ENCODE measurements at places on chromosomes 5 and 9.

DNA sequence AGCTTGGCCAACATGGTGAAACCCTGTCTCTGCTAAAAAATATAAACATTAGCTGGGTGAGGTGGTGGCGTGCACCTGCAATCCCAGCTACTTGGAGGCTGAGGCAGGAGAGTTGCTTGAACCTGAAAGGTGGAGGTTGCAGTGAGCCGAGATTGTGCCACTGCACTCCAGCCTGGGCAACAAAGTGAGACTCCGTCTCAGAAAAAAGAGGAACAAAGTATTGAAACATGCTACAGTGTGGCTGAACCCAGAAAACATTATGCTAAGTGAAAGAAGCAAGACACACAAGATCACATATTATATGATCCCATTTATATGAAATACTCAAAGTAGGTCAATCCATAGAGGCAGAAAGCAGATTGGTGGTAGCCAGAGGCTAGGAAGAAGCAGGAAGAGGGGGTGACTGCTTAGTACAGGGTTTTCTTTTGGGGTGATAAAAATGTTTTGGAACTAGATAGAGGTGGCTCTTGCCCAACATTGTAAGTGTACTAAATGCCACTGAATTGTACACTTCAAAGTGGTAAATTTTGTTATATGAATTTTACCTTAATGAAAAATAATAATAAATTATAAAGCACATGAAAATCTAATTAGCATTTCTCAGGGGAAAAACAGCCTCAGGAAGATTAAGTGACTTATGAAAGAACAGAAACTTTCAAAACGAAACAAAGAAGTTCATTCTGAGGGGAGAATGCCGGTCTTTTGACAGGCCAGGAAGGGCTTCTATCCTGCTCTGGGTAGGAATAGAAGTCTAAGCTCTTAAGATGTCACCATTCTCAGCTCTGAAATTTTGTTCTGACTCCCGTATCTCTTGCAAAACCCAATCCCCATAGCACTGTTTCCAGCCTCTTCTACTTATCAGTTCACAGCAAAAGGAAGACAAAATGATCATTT, 161.1 kb upstream of the TBCA start:
- no peak for DNase-seq

DNA sequence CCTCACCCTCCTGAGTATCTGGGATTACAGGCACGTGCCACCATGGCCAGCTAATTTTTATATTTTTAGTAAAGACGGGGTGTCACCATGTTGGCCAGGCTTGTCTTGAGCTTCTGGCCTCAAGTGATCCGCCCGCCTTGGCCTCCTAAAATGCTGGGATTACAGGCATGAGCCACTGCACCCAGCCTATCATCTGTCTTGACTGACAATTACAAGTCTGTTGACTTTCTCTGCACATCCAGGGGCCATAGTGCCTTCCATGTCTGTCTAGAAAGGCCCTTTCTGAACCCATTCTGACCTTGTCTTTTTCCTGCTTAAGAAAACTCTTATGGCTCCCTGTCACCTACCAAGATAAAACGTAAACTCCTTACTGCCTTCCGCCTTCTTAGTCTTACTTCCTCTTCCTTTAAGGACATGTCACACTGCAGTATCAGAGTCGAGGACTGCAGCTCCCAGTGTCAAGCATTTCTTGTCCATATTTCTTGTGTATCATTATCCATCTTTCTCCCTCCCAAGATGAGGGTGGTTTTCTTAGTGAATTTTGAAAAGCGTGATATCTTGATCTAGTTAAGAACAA, 49.9 kb upstream of the SHB start:
- DNase-seq: no peak

GRCh38 chr5:117691081-117691870, 1116.7 kb upstream of the SEMA6A start:
- DNase-seq: no peak

DNA sequence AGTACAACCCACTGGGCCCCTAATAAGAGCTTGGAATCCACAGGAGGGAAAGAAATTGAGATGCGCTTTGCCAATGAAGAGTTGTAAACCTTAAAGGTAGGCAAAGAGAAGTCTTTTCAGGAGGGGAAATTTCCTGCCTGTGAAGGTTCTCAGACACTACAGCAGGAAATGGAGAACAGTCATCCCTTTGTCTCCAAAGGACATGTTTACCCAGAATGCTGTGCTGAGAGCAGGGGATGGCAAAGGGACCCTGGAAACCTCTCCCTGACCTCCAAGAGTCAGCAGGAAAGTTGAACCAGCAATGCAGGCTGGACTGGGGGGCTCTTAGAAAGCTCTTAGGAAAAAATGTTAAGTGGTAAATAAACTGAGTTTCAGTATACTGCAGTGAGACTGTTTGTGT, 103.2 kb downstream of the AK8 start:
- DNase-seq: no peak

DNA sequence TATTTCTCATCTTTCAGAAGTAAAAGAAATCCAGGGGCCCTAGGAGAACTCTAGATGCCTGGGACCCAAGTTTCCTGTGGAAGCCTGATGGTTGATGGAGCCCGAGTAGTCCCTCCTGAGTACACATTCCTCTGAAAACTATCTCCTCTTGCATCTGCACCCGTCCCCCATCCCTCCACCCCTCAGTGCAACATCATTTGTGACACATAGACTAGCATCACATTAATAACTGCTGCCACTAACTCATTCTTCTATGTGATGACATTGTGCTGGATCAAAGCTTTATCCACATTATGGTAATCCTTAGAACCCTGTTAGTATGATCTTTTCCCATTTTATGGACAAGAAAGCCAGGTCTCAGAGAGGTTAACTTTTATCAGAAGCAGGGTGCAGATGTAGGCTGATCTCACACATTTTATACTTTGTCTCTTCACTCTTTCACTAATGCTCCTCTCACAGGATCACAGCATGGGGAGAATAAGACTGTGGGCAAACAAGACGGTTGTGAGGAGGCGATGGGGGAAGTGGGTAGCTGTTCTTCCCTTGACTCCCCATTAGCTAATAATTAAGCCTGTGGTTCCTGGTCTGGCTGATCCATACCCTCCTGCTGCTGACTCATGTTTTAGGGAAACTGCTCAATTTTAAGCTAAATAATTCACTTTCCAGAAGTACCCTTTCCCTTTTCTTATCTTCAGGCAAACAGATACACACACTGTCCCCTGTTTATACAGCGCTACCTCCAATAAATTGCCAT, 3.9 kb upstream of the HK3 start:
- no peak for DNase-seq

- DNase-seq: no peak
Measured at GRCh38 chr5:170251462-170251861, 18.7 kb downstream of the C5orf58 start.

GRCh38 chr5:22708770-22709328, 144.3 kb downstream of the CDH12 start:
- DNase-seq: no peak

DNA sequence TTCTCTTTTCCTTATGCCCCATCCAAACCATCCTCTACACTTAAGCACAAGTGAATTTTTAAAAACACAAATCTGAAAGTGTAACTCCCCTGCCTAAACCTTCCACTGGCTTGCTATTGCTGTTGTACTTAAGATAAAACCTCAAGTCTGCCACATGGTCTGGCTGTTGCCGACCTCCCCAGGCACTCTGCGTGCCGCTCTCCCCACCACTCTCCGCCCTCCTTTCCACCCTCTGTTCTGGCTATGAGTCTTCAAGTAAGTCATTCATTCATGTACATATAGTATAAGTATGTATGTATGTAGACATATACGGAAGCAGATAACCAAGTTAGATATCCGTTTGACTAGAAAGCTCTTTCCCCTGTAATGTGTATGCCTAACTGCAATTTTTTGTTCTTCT, 94.7 kb upstream of the ANKRD55 start:
- DNase-seq: no peak

DNA sequence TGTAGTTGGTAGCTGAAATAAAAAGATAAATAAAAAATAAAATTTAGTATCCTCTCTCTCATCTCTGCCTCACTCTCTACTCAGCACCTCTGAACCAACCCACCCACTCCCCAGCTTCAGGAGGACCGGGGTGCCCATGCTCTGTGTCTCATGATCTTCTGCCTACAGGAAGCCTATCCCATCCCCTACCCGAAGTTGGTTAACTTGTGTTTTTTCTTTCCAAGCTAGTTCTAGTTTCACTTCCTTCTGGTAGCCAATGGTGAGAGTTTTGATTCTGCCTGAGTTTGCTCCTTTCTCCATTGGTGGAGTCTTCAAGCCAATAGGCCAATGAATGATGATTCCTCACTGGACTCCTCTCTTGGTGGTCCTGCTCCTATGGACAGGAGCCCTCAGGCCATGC, 32.1 kb downstream of the SNX24 start:
- DNase-seq: no peak

DNA sequence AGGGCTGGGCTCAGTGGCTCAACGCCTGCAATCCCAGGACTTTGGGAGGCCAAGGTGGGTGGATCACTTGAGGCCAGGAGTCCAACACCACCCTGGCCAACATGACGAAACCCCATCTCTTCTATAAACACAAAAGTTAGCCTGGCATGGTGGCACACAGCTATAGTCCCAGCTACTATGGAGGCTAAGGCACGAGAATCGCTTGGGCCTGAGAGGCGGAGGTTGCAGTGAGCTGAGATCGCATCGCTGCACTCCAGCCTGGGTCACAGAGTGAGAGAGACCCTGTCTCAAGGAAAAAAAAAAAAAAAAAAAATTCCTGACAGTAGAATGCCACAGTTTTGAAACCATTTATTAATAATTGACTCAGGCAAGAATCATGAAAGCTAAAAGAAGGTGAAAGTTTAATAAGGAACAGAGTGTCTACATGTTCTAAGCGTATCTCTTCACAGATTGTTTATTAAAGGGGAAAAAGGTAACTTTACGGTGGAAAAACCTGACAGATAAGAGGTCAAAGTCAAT, 5.7 kb upstream of the PTGR1 start:
- no peak for DNase-seq

- DNase-seq: no peak
Measured at GRCh38 chr5:137186759-137187461, 312.2 kb downstream of the SPOCK1 start.

DNA sequence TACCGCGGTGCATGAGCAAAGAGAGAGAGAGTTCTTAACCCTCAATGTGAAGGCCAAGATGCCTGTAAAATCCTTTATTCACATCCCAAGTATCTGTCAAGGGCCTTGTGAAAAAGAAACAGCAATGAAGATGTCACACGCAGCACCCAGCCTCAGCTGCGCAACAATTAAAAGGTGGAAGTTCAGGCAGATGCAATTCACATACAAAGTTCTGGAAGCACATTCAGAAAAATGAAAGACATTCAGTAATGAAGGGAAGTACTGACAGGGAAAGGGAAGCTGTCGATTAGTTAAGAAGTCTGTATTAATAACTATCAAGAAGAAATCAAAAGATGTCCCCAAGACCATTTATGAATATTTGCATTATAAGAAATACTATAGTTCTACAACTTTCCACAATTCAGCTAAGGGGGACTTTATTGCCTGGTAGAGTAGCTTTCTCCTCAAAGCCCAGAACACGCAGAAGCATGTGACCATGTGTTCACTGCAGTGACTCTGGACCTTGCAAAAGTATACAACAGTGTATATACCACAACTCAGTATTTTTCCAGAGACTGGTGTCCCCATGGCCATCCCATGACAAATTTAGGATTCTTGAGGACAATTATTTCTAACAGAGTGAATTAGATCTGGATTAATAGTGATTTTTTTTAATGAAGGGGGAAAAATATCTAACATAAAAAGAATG, 137.5 kb downstream of the CDK5RAP2 start:
- DNase-seq: no peak

GRCh38 chr5:127046343-127047072, 16.1 kb upstream of the MARCHF3 start:
- no peak for DNase-seq

GRCh38 chr5:51829691-51830090, 446.4 kb downstream of the ISL1 start:
- no peak for DNase-seq

GRCh38 chr9:112852741-112853504, 37.8 kb downstream of the SLC46A2 start:
- DNase-seq: no peak

DNA sequence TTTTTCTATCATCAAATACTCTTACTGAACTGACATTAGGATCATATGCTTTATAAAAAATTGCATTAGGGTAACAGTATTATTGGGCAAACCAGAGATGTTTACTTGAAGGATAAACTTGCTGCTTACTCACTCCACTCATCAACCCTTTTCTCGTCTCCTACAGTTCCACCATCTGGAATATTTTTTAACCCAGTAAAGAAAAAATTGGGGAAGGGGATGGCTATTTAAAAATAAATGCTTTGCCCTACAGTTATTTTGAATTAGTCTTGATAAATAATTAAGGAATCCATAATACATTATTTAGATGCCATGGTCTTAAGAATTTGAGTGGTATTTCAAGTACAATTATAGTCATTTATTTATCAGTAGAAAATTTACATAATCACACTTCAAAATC, 225.8 kb downstream of the MEF2C start:
- DNase-seq: no peak

DNA sequence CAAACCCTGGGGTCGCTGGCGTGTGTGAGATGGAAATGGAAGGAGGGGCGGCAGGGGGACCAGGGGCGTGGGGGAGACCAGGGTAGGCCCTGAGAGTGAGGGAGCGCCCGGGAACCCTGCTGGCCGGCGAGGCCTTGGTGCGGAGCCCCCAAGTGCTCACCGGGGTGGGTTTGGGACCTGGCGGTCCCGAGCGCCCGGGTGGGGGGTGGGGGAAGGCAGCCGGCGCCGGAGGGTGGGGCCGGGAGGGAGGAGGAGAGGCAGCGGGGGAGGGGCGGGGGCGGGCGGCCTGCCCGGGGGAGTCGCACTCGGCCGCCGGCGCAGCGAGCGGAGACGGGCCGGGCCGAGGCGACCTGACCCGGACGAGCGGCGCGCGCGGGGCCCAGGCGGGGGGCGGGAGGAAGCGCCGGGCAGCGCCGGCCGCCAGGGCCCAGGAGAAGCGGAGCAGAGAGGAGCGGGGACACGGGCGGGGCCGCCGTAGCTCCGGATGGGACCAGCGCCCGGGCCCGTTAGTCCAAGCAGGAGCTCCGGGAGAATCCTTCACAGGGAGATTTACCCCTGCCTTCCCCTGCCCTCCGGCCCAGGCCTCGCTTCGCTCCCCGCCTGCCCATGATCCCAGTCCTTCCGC, at the start of gene NPR2:
NPR2 (plus strand) TSS at position 295 of the 625 bp plus-strand sequence. CDS start 818 bp downstream, outside the sequence.
- DNase-seq: no peak

DNA sequence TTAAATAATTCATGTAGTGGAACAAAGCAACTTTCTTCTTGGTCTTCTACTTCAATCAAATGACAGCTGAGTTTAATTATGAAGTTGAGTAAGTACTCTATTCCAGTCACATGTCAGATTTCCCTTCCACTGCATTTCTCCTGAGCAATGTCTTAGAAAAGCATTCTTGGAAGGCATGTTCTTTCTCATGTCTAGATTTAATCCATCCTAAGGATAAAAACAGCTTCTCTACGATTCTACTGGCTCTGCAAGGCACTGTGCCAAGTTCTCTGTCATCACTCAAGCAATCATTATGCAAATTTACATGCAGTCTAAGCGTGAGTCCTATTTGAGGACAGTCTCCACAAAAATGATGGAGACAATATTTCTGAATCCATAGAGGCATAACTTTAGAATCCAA, 142.4 kb downstream of the YIPF5 start:
- no peak for DNase-seq

DNA sequence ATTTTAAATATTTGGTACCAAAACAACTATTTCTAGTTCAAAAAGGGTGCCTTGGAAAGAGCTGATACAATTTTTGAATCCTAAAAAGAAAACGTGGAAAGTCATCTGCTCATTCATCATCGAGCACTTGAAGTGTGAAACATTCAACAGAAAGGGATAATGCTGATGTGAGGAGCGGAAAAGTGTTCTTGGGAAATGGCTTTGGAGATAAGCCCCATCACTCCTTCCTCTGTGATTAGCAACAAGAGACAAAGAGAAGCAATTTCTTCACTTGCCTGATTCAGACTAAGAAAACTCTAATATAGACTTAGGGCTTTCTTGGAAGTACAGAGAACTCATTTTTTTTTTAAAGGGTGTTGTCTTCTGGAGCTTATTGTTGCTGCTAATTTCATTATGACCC, 74.9 kb downstream of the C9orf152 start:
- DNase-seq: no peak
